ENCODE measurements at places on chromosomes 4 and X.

DNA sequence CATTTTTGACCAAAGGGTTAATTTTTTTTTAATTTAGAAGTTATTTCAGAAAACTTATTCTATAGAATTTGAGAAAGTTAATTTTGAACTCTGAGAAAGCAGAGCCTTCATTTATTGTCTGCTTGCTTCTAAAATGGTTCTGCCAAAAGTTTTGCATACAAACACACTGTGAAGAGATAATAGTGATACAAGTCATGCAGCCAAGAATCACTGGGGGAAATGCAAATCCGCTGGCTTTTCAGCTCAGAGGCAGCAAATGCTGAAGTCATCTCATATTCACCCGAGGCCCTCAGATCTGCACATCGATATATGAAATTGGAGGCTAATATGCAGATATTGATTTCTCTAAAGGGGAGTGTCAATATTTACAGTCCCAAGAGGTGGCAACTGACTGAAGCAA lies 186.2 kb downstream of the KIT start:
- DNase-seq = no peak
- no peaks in the 10 kb centered on the region for H3K4me1 ChIP-seq
- H3K27ac ChIP-seq = no peak overlapping the region
- no peak overlapping the region for H3K4me3 ChIP-seq

- DNase-seq = no peak
- no peak overlapping the region for H3K4me3 ChIP-seq
- H3K27ac ChIP-seq = no peak overlapping the region
- no peaks in the 10 kb centered on the region for H3K36me3 ChIP-seq
Observed at GRCh38 chrX:111543212-111543741, 31.8 kb downstream of the SERTM2 start.

GRCh38 chr4:168737806-168738172 lies 240.9 kb downstream of the PALLD start:
- H3K27me3 ChIP-seq = no peaks in the 10 kb centered on the region
- H3K4me3 ChIP-seq = no peak overlapping the region
- no peak for DNase-seq
- peaks cover 4% of the 10 kb centered on the region for H3K4me1 ChIP-seq
- H3K36me3 ChIP-seq = no peaks in the 10 kb centered on the region
- no peak overlapping the region for H3K27ac ChIP-seq

GRCh38 chrX:40912576-40912975 lies 172.7 kb upstream of the USP9X start:
- no peak overlapping the region for H3K4me3 ChIP-seq
- DNase-seq = no peak
- H3K36me3 ChIP-seq = no peaks in the 10 kb centered on the region
- H3K4me1 ChIP-seq = no peaks in the 10 kb centered on the region
- H3K27ac ChIP-seq = no peak overlapping the region
- no peaks in the 10 kb centered on the region for H3K27me3 ChIP-seq

- no peaks in the 10 kb centered on the region for H3K4me1 ChIP-seq
- no peaks in the 10 kb centered on the region for H3K36me3 ChIP-seq
- no peaks in the 10 kb centered on the region for H3K27me3 ChIP-seq
- DNase-seq = no peak
- H3K27ac ChIP-seq = no peak overlapping the region
Observed at GRCh38 chrX:123486297-123486696, 246.6 kb downstream of the THOC2 start.

- no peak overlapping the region for H3K27ac ChIP-seq
- H3K36me3 ChIP-seq = no peaks in the 10 kb centered on the region
- H3K27me3 ChIP-seq = no peaks in the 10 kb centered on the region
- H3K4me1 ChIP-seq = no peaks in the 10 kb centered on the region
- DNase-seq = no peak
Observed at GRCh38 chrX:73455171-73455570, 8.3 kb downstream of the CDX4 start.

DNA sequence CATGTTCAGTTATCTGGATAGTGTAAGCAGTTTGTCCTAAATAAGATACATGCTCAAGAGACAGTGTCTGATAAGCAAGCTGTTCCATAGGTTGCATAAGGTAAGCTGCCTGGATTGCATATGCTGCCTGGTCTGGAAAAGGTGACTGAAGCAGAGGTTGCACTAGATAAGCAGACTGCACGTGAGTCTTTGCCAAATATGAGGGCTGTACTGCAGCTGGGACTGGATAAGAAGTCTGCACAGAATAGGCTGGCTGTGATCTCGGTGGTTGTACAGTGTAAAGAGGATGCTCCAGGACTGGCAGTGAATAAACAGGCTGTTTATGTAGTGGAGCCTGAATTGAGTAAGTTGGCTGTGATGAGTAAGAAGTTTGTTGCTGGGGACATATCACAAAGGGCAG lies 68.9 kb downstream of the WNK3 start:
- H3K27me3 ChIP-seq = no peaks in the 10 kb centered on the region
- DNase-seq = no peak
- no peaks in the 10 kb centered on the region for H3K4me1 ChIP-seq
- H3K4me3 ChIP-seq = no peak overlapping the region
- no peaks in the 10 kb centered on the region for H3K36me3 ChIP-seq

DNA sequence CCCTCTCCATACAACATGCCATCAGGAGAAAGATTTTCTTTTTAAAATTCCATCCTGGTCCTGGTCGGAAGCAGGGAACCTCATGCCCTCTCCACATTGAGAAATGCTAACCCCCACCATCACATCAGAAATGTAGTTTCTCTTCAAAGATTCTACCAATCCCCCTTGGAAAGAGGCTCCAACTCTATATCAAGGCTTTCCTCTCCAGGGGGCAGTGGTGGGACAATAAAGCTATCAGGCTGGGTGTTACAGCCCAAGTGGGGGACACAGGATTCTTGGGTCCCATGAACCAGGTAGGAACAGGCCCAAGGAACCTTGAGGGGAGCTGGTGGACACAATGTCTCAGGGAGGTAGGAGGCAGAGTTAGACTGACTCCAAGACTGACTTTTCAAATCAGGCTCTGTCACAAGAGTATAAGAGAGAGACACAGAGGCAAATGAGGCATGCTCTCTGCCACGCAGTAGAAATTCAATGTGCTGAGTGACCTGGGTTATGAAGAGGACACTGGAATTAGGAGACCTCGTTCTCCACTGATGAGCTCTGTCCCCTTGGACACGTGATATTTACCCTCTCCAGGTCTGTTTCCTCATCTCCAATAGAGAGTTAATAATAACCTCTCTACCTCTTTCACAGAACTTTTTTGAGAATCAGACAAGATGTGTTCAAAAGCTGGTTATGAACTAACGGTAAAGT lies 4.5 kb downstream of the GJB1 start:
- no peaks in the 10 kb centered on the region for H3K4me1 ChIP-seq
- DNase-seq = no peak
- H3K36me3 ChIP-seq = no peaks in the 10 kb centered on the region
- no peak overlapping the region for H3K27ac ChIP-seq
- H3K27me3 ChIP-seq = no peaks in the 10 kb centered on the region

DNA sequence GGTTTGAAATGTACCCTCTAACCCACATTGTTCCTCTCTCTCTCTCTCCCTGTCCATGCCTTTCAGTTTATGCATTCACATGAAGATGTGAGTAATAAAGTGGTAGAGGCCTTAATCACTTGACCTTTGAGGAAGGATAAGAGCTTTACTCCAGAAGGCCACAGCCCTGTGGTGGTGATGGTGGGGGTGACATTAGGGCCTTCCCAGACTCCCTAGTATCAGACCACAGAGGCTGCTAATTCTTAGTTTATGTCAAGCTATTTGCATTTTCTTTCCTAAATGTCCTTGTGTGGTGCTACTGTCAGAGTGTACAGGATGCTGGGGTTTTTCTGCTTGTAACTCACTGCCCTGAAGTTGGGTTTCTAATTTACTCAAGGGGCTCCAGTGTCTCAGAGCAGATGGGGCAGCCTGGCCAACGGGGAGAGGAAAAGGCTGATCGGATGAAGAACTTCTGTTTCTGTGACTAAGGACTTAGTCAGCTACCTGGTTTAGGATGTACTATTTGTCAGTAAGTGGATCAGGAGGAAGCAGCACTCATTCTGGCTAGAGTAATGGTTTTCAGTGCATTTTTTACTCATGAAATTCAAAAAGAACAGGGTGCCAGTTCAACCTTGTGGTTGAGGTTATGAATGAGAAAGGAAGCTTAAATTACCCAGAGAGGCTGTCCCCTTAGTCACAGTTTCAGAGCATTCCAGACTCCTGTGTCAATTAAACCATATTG lies 509.6 kb upstream of the DIPK2B start:
- no peaks in the 10 kb centered on the region for H3K4me1 ChIP-seq
- H3K4me3 ChIP-seq = no peak overlapping the region
- H3K27ac ChIP-seq = no peak overlapping the region
- no peaks in the 10 kb centered on the region for H3K27me3 ChIP-seq

DNA sequence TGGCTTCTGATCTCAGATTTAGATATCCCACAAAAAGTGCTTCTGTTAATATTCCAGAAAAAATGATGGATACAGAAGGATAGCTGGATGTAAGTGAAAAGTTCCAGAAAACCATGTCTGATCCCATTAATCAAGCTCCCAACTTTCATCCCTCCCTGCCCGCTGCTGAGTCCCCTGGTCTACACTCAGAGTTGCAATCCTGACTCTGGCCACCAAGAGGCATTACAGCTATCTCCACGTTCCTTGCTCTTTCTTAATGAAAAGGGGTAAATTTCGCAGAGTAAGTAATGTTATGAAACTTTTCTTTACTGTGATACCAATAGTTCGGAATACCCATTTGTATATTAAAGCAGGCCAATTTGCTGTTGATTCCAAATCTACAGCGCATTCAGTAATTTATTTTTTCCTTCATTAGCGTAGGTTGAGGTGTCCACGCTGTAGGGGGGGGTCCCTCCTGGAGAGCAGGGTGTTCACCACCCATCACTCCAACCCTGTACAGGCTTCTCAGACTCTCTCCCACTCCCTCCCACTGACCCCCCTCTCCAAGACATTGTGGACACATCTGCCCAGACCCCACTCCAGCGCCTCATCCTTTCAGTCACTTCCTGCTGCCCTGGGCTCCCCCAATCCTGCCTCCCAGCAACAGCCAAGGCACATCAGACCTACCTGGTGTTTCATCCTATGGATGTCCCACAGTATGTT lies 55.1 kb downstream of the RAB40A start:
- H3K4me1 ChIP-seq = peaks cover 6% of the 10 kb centered on the region
- no peak overlapping the region for H3K27ac ChIP-seq
- H3K36me3 ChIP-seq = no peaks in the 10 kb centered on the region
- no peaks in the 10 kb centered on the region for H3K27me3 ChIP-seq

GRCh38 chr4:128242601-128243000 lies 45.0 kb downstream of the PGRMC2 start:
- DNase-seq = no peak
- H3K4me3 ChIP-seq = no peak overlapping the region
- no peaks in the 10 kb centered on the region for H3K36me3 ChIP-seq
- H3K27me3 ChIP-seq = no peaks in the 10 kb centered on the region

DNA sequence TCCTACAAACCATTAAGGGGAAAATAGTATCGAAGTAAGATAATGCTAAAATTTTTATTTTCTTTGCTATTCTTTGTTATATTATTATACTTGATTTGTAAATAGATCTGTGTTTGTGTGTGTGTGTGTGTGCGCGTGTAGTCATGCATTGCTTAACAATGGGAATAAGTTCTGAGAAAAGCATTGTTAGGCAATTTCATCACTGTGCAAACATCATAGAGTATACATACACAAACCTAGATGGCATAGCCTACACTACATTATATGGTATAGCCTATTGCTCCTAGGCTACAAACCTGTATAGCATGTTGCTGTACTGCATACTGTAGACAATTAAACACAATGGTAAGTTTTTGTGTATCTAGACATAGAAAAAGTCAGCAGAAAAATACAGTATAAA lies 17.1 kb downstream of the MTTP start:
- DNase-seq = no peak
- H3K27me3 ChIP-seq = no peaks in the 10 kb centered on the region
- no peak overlapping the region for H3K27ac ChIP-seq
- H3K4me1 ChIP-seq = no peaks in the 10 kb centered on the region
- H3K36me3 ChIP-seq = no peaks in the 10 kb centered on the region

Measured in esophagus squamous epithelium (tissue), 5 donors.